ENCODE measurements at places on chromosomes 13 and 19. TPM values are rescaled to one million over a fixed set of nuclear protein-coding genes. Genes with fewer than 3 reads are reported as not detected.

Gene ADAMTSL5
- 3.9 TPM for total RNA-seq

Gene MCEMP1
- 2.0 TPM for total RNA-seq

DNA sequence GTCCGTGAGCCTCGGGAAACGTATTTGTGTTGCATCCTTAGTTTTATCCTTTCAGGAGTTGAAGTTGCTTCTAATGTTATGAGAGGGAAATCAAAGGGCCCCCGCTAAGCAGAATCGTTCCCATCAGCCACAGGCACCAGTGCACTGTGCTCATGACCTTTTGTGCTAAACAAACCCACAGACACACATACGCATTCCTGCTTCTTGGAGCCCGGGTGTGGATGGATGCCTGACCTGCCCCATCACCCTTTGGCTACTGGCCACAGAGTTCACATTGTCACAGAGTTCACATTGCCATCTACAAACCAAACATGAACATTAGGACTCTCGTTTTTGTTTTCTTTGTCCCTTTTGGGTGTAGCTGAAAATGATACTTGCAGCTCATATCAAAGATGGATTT, 47.2 kb downstream of the CHST8 start:
- no peaks in the 10 kb centered on the region for H3K27me3 ChIP-seq
- H3K4me3 ChIP-seq = no peak overlapping the region
- DNase-seq = no peak
- H3K27ac ChIP-seq = no peak overlapping the region
- H3K36me3 ChIP-seq = no peaks in the 10 kb centered on the region

- H3K27ac ChIP-seq = no peak overlapping the region
- no peaks in the 10 kb centered on the region for H3K4me1 ChIP-seq
- H3K36me3 ChIP-seq = no peaks in the 10 kb centered on the region
- no peak overlapping the region for H3K4me3 ChIP-seq
Measured at GRCh38 chr13:73089213-73089612, 30.4 kb downstream of the KLF5 start.

GRCh38 chr19:39223703-39224279, 19.7 kb upstream of the SYCN start:
- H3K27me3 ChIP-seq = no peaks in the 10 kb centered on the region
- H3K27ac ChIP-seq = no peak overlapping the region
- no peaks in the 10 kb centered on the region for H3K4me1 ChIP-seq
- no peak overlapping the region for H3K4me3 ChIP-seq

DNA sequence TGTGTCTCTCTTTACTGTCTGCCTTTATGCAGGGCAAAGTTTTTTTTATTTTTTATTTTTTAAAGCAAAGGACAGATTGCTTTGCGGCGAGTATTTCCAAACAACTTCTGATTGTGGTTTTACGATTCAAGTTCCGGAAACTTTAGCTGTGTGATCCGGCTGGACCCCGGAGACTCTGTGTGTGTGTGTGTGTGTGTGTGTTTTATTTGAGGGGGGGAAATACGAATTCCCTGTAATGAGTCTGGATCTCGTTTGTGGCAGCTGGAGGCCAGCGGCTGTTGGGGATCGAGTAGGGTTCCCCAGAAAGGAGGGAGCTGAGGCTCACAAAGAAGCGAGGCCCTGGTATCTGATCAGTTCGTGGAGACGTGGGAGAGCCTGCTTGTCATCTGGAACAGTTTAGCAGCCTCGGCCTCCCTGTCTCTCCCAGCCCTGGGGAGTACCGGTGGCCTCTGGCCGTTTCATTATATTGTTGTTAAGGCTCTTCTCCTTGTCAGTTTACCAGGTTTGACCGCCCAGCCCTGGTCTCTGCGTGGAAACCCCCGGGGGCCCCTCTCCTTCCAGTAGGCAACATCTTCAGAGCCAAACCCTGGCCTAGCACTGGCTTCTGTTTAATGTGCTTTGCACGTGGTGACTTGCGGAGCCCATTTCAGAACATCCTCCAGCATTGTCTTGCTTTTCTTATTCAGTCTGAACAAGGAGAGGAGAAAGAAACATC, 1.3 kb downstream of the FARP1 start:
- no peaks in the 10 kb centered on the region for H3K36me3 ChIP-seq
- H3K27me3 ChIP-seq = no peaks in the 10 kb centered on the region
- peaks cover 31% of the 10 kb centered on the region for H3K4me1 ChIP-seq
- DNase-seq = no peak

GRCh38 chr19:46610851-46611770, 10.0 kb downstream of the CALM3 start:
- H3K4me1 ChIP-seq = peaks cover 28% of the 10 kb centered on the region
- DNase-seq = no peak
- H3K27me3 ChIP-seq = no peaks in the 10 kb centered on the region
- H3K27ac ChIP-seq = no peak overlapping the region
- H3K4me3 ChIP-seq = no peak overlapping the region

DNA sequence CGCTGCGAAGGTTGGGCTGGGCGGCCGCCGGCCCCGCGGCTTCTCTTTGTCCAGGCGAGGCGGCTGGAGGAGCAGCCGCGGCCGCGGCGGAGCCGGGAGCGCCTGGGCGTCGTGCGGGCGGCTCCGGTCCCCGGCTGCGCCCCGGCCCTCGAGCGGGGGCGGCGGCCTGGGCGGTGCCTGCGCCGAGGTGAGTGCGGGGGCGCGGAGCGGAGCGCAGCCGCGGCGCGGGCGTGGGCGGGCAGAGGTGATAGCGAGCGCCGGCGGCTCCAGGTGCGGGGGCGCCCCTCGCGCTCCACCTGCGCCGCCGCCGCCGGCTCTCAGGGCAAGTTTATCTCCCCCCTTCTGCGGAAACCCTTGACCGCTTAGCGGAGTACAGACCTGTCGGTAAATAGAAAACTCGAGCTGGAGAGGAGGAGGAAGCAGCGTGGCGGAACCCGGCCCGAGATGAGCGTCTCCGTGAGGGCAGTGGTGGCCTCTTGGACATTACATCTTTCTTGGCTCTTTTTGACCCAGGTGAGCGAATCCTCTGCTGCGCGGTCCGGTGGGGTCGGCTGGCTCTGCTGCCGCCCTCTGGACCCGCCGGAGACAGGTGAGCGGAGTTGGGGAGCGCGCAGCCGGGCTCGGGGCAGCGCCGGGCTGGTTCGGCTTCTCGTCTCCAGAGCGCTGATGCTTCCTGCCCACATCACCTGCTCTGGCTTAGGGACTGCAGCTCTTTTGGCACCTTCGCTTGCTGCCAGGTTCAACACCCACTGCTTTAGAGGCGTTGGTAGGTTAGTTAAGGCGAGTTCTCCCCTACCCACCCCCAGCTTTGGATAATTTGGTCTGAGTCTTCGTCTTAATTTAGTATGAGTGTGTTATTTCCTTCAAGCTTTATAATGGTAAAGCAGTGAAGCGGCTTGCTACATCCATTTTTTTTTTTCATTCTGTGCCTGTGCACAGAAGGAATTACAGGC, at the start of gene MTUS2:
Gene MTUS2 (plus strand): TSS at position 241 of the 953 bp plus-strand sequence.
- no peaks in the 10 kb centered on the region for H3K36me3 ChIP-seq
- H3K4me1 ChIP-seq = peaks cover 5% of the 10 kb centered on the region
- peak; percentile 77 for DNase-seq
- H3K27me3 ChIP-seq = no peaks in the 10 kb centered on the region
- H3K27ac ChIP-seq = peak within 1 kb of the TSS; percentile 51
- peak within 1 kb of the TSS; percentile 57 for H3K4me3 ChIP-seq

DNA sequence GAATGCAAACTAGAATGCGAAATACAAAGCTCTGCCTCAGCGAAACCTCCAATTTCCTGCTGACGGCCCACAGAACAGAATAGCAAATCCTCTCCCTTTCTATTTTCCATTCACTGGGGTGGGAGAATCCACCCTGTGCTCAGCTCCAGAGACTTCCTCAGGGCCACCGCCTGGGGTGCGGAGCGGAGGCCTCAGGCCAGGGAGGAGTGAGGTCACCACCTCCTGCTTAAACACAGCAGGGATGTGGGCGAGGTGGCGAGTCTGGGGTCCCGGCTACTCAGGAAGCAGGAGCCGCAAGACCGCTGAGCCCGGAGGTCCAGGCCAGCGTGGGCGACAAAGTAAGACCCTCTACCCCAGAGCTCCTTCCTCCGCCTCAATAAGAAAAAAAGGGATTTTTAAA, 666 bp upstream of the ZNF320 start:
- peaks cover 17% of the 10 kb centered on the region for H3K4me1 ChIP-seq
- H3K4me3 ChIP-seq = peak overlapping the region; percentile 67
- peaks cover 10% of the 10 kb centered on the region for H3K36me3 ChIP-seq
- no peak for DNase-seq

DNA sequence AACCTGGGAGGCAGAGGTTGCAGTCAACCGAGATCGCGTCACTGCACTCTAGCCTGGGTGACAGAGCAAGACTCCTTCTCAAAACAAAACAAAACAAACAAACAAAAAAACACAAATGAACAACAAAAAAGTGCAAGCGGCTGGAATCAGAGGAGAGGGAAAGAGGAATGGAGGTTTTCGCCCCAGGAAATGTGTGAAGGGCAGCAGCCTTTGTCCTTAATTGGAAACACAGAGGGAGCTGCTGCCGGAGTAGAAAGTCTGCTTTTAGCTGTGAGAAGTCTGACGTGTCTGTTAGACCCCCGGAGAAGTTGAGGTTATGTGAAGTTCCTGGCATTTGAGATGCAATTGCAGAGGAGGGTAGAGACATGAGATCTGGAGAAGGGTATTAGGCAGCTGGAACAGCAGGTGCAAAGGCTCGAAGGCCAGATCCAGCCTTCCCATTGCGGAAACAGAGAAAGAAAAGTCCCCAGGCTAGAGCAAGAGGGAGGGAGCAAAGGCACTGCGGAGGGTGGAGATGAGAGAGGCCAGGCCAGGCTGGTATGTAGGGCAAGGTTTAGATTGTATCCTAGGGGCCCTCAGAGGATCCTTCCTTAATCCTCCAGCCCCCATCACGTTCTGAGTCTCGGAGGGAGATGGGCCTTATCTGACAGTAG, 473 bp downstream of the TMIGD2 start:
- no peak overlapping the region for H3K4me3 ChIP-seq
- H3K27me3 ChIP-seq = peaks cover 19% of the 10 kb centered on the region
- H3K36me3 ChIP-seq = no peaks in the 10 kb centered on the region
- peaks cover 7% of the 10 kb centered on the region for H3K4me1 ChIP-seq

GRCh38 chr13:82758044-82758443, 1124.2 kb downstream of the SLITRK1 start:
- H3K27me3 ChIP-seq = no peaks in the 10 kb centered on the region
- DNase-seq = no peak
- H3K4me1 ChIP-seq = no peaks in the 10 kb centered on the region
- no peak overlapping the region for H3K4me3 ChIP-seq
- H3K27ac ChIP-seq = no peak overlapping the region

GRCh38 chr19:34577531-34578101, 96.1 kb downstream of the WTIP start:
- no peaks in the 10 kb centered on the region for H3K36me3 ChIP-seq
- peak; percentile 68 for DNase-seq
- no peaks in the 10 kb centered on the region for H3K27me3 ChIP-seq
- H3K4me1 ChIP-seq = peaks cover 6% of the 10 kb centered on the region
- no peak overlapping the region for H3K27ac ChIP-seq
